ENCODE measurements at places on chromosomes 3 and 15.

DNA sequence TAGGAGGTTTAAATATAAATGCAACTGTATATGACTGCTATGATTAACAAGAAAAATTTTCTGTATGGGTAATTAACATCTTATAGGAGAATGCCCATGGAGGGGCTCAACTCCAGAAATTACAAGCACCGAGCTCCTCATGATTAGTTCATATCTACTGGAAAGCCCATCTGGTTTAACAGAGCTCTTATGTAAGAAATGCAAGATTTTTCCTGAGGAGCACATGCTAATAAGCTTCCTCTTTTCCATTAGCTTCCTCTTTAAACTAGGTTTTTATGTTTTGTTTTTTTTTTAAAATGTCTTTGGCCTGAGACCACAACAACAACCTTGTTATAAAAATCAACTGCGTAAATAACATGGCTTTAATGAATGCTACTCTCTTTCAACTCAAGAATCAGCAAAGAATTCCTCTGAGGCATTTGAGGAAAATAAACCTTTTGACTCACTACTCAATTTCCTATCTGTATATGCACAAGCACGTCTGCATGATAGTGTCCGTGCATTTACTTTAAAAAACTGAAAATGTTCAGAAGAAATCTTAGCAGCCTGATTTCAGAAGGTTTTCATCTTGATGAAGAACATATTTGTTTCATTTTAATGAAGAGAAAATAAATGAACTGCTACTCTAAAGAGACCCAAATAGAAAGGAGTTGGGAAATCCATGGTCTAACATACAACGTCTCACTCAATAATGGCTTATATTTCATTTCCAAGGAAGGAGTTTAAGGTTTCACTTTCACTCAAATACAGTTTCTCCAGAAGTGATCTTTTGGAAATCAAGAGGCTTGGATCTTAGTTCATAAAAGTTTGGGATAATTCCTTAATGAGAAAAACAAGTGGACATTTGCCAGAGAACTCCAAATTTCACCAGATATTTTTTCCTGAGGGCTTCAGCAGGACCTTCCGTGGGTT lies 180.8 kb downstream of the KCNAB1 start:
- no peak for DNase-seq

- DNase-seq: no peak
Observed at GRCh38 chr15:77538027-77538451, 94.7 kb downstream of the LINGO1 start.

GRCh38 chr3:120550546-120550945 lies 45.6 kb upstream of the NDUFB4 start:
- no peak for DNase-seq

DNA sequence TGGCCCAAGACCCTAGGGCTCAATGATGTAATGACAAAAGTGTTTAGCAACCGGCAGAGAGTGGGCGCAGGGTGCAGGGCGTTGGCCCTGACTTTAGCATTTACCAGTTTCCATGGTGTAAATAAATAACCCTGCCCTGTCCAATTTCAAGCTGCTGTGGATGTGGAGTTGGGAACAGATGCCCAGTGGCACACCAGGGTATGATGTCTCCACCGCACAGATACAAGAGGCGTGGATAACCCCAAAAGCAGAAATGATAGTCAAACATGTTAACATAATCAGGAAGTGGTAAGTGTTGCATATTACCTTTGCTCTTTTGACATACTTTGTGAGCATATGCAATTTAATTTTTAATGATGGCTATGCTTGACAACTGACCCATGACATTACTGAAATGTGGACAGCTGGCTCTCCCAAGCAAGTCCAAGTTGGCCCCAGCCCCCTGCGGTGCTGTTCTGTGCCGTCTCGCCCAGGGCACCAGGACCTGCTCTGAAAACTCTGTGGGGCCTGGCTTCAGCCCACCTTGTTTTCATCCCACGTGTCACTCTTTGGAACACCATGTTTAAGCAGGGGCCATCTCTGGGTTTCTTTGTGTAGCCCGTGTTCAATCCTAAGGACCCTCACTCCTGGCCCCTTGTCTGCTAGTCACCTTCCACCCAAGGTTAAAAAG lies 10.8 kb upstream of the ANPEP start:
- DNase-seq: no peak

DNA sequence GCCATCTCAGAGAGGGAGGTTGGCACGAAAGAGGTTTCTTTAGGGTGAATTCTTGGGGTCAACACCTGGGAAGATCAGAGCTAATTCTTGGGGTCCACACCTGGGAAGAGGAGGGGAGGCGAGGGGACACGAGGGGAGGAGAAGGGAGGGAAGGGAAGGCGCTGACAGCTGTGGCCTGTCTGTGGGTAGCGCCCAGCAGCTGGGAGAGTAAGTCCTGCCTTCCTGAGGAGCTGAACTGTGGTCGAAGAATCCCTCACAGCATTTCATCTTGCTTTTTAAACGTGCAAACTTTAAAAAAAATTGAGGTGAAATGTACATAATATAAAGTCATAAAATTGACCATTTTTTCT lies 63.2 kb upstream of the CGNL1 start:
- no peak for DNase-seq

- no peak for DNase-seq
Observed at GRCh38 chr15:86756688-86757087, 677.0 kb downstream of the AGBL1 start.

DNA sequence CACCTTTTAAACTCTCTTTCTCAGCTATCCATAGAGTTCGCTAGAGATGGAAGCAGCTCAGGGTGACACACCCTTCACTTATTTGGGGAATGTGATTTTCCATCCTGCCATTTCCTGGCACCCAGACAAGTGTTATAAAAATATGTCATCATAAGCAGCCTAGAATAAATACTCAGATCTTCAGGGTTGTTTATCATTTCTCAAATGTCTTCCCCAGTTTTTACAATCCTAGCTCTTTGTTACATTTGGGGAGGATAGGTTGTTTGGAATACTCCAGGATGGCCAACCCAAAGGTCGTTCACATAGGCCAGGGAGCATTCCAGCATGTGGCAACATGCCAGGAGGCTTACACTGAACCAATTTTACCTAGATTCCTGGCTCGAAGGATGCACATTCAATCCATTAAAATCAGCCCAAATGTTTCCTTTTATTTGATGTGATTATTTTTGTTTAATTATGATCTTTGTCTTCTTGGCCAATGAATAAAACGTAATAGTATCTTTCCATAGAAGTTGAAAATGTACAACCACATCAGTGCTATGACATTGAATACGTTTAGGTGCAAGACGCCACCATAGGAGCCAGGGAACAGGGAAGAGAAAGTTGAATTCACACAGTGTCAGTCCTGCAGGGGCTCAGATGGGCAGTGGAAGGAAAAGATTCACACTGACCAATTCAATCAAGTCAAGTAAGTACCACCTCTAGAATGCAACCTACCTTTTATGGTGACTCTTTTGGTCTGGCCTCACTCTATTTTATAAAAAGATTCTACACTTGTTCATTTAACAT lies 537.7 kb upstream of the MDFIC2 start:
- DNase-seq: peak; percentile 64

- peak; percentile 43 for DNase-seq
Observed at GRCh38 chr15:66089049-66089448, 164.5 kb downstream of the MEGF11 start.

DNA sequence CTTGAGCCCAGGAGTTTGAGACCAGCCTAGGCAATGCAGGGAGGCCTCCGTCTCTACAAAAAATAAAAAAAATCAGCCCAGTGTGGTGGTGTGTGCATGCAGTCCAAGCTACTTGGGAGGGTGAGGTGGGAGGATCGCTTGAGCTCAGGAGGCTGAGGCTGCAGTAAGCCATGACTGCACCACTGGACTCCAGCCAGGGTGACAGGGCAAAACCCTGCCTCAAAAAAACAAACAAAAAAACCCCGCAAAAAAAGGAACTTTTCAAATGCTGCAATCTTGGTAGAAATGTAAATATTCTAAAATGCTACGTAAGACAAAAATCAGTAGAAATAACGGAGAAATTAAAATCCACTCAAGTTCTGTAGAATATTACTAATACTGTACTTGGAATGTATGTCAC lies 108.1 kb upstream of the MELTF start:
- DNase-seq: no peak

- DNase-seq: no peak
Observed at GRCh38 chr3:165728924-165729323, 108.3 kb downstream of the BCHE start.

DNA sequence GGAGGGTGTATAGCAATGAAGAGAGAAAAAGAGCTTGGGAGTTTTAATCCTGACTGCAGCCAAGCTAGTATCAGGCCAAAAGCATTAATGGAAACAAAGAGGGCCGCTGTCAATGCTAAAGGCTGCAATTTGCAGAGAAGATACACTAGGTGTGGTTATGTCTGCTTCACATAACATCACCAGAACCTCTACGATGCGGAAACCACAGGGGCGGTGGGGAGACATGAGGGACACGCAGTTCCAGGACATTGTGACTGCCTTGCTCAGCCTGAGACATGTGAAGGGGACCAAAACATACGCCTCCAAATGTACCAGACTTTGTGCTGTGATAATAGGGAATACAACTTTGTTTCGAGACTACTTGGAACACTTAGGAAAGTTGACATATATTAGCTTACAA lies 88.4 kb downstream of the APBA2 start:
- DNase-seq: no peak

GRCh38 chr3:28924744-28925360 lies 356.0 kb upstream of the RBMS3 start:
- DNase-seq: no peak

DNA sequence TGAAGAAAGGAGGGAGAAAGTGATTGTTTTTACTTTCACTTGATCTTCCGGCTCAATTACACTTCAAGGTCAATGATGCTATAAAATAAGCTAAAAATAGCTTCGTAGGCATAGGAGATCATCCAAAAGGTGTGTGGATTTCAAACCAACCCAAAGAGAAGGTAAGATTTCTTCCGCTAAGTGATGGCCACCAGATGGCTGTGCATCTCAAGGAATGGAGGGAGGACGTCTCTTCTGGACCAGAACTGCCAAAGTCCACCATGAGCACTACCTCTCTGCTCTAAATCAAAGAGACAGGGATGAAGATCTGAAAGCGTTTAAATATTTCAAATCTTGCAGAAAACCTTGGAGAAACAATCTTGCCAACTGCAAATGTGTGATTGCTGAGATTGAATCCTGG lies 199.1 kb upstream of the ZPLD1 start:
- no peak for DNase-seq

GRCh38 chr3:175489406-175489805 lies 630.3 kb downstream of the NAALADL2 start:
- DNase-seq: no peak

- DNase-seq: no peak
Observed at GRCh38 chr3:194305356-194306108, 45.6 kb downstream of the CPN2 start.

DNA sequence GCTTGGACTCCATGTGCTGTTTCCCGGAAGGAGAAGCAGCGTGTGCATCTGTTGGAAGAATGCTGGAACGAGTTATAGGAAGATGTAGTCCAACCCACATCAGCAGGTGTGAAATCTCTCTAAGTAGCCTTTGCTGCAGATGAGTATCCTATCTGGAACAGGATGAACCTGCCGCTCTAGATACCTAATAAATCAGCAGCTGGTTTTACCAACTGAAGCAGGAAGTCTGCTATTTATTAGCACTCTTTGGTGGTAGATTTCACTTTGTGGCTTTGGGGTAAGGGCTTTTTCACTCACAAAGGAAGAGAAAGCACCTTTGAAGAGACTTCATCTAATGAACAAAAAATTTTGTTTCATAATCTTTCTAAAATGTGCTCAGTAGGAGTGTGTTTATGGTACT lies 66.4 kb downstream of the DCUN1D1 start:
- no peak for DNase-seq

DNA sequence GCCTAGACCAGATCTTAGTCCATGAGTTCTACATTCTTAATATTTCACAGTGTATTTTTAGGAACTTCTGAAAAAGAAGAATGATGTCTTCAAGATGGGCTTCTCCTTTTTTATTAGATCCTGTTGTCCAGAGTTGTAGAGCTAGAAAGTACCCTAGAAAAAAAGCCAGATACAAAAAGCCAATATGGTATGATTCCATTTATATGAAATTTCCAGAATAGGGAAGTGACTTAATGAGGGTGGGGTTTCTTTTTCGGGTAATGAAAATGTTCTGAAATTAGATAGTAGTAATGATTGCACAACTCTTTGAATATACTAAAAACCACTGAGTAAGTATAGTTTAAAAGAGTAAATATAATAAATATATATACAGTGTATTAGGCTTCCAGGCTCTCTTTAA lies 116.9 kb downstream of the NFKBIZ start:
- no peak for DNase-seq

GRCh38 chr3:62370858-62371719 lies 2.3 kb downstream of the FEZF2 start:
- no peak for DNase-seq

DNA sequence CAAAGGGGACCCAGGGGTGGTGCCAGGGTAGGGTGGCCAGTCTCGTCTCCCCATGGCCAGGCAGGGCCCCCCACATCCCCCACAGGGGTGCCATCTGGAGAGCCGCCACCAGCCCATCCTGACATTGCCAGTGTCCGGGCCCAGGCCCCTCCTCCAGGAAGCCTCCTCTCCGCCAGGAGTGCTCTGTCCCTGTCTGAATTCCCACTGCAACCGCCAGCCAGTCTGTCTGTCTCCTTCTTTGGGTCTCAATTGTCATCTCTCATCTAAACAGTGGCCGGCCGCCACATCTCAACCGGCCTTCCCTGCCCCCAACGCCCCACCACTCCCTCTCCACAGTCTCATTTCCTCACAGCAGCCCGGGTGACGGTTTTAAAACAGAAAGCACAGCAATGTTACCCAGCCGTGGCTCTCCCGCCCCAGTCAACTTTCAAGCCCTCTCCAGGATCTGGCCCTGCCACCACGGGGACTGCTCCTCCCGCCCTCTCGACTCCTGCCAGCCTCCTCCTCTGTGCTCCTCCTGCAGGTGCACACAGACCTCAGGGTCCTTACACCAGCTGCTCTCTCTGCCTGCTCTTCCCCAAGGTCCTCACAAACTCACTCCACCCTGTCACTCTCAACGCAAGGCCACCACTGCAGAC lies 57.0 kb downstream of the IQSEC1 start:
- DNase-seq: no peak

GRCh38 chr3:99562138-99562537 lies 76.3 kb upstream of the COL8A1 start:
- no peak for DNase-seq

- no peak for DNase-seq
Observed at GRCh38 chr3:107892955-107893624, 197.7 kb downstream of the CD47 start.

DNA sequence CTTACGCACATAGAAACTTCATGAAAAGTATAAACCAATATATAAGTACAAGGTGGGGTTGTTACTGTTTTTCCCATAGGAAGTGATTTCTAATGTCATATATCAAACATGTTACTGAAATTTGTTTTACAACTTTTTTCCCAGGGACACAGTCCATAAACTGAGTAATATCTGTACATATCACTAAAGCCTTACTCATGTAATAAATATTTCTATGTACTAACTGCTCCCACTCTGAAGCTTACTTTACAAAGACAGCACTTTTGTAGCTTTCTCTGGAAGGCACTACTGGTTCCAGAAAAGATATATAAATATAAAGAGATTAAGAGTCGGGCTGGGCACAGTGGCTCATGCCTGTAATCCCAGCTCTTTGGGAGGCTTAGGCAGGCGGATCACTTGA lies 91.7 kb downstream of the MYO5A start:
- no peak for DNase-seq
